ENCODE measurements at places on chromosomes 1 and 21.

- DNase-seq = no peak
These were observed 17.5 kb downstream of the MTARC1 start for GRCh38 chr1:220804202-220804586.

- no peak for DNase-seq
These were observed 188.9 kb downstream of the RRAGC start for GRCh38 chr1:38670544-38671122.

DNA sequence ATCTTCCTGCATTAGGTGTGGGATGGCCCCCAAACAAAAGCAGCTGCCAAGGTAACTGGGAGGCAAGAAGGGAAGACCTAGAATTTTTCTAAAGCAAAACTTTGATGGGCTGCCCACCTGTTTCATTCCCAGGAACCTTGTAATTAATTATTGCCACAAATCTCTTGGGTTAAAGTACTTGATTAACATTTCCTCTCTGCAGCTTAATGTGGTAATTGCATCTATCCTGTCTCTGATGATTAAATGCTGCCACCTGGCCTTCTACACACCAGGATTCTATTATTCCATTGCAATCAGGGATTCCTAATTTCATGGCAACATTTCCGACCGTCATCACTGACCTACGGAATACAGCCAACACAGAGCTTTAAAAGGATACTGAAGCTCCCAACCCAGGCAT, 68.3 kb upstream of the RC3H1 start:
- no peak for DNase-seq

GRCh38 chr1:161905269-161905884, 118.3 kb downstream of the OLFML2B start:
- peak; percentile 25 for DNase-seq

DNA sequence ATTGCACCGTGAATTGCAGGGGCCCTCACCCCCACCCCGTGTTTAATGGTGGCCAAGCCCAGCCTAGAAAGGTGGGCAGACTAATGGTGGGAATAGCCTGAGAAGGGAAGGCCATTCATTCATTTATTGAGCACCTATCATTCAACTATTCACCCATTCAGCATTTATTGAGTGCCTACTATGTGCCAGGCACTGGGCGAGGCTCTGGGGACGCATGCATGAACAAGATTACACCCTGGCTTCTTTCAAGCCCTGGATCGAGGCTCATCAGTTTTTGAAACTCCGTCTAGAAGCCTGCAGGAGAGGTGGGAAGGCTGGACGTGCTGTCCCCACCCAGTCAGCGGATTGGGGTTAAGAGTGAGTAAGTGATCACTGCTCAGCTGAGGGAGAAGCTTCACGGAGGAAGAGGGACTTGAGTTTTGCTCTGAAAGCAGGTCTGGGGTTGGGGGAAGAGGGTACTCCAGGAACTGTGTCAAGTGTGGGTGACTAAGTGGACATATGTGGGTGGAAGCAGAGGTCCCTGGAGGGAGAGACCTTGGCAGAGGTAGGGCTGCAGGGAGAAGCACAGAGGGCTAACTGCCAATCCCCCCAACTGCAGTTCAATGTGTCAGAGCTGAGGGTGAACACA, 35.6 kb downstream of the MEF2D start:
- no peak for DNase-seq

DNA sequence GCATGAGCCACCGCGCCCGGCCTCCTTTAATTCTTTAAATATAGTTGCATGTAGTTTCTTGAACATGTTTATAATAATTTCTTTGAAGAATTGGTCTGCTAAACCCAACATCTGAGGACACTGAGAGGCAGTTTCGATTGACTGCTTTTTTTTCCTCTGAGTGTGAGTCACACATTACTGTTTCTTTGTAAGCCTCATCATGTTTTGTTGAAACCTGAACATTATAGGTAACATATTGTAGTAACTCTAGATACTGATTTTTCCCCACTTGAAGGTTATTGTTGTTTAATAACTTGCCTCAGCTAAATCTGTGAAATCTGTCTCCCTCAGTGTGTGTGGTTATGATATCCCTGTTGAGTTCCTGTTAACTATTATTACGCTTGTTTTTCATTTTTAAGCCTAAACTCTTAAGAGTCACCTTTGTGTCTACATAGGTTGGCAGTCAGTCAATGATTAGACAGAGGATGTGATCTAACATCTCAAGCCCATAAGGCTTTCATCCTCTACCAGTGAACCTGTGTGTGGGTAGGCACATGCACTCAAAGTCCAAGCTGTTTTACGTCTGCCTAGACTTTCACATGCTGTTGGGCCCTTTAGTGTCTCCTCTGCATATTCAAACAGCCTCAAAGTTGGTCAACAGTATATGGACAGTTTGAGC, 155.5 kb downstream of the KCNH1 start:
- DNase-seq = no peak

- no peak for DNase-seq
These were observed 210.1 kb downstream of the FGGY start for GRCh38 chr1:59506952-59507351.

DNA sequence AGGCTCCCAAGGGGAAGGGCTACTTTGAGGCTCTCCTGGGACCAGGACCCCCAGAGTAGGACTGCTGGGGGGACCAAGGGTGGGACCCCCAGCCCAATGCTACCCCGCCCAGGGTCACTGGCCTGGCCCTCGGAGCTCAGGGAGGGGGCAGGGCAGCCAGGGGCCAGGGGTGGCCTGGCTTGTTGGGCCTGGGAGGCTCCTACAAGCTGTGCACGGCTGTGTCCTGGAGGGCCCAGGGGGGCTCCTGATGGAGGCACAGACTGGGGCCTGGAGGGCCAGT, 2.2 kb downstream of the HES4 start:
- DNase-seq = no peak

GRCh38 chr1:170768929-170769328, 105.0 kb downstream of the PRRX1 start:
- DNase-seq = no peak

- DNase-seq = no peak
These were observed 28.4 kb downstream of the FCRL5 start for GRCh38 chr1:157523774-157524493.

DNA sequence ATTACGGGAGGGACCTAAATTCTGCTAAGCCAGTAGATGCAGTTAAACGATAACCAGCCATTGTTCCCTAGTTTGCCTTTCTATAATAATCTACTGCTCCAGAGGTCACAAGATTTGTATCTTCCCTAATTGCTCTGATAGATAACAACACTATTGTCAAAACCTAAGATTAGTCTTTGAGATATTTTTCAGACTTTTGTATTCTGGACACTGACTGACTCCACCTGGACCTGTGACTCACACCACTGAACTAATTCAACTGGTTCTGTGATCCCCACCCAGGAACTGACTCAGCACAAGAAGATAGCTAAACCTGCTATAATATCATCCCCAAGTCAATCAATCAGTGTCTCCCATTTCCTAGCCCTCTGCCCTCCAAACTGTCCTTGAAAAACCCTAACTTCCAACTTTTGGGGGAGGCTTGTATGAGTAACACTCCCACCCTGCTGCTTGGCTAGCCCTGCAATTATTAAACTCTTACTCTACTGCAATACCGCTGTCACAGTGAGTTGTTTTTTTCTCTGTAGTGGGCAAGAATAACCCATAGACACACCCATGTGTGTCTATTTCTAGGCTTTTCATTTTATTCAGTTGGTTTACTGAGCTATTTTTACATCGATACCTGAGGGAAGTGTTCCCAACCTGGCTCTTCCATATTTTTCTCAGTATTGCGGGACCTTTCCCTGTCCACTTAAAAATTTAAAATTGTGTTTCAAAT, 11.2 kb downstream of the KIFAP3 start:
- no peak for DNase-seq

GRCh38 chr21:38979271-38980121, 173.8 kb downstream of the ETS2 start:
- no peak for DNase-seq

All from Panc1 (cell line).